NCI-H1436 (cell line): ENCODE measurements at places on chromosomes 7 and 10.

GRCh38 chr7:5296015-5296610 is 13.4 kb downstream of the SLC29A4 start:
- no peak for DNase-seq

DNA sequence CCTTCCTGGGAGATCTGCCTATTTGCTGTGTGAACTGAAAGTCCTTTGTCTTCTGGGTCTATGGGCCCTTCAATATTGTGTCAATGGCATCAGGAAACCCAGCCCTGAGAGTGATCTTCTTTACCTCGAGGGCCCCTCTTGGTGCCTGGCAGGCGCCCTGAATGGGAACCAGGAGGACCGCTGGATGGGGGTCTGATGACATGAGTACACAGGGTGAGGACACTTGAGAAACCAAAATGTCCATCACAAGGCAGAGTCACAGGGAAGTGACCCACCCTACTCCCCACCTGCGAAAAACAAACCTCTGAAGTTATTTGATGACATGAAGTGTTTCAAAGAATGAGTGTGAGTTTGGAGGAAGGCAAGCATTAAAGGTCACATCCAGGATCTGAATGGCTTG is 17.3 kb downstream of the SFTPA1 start:
- DNase-seq: no peak

GRCh38 chr10:15562116-15562515 is 157.6 kb downstream of the ITGA8 start:
- no peak for DNase-seq

DNA sequence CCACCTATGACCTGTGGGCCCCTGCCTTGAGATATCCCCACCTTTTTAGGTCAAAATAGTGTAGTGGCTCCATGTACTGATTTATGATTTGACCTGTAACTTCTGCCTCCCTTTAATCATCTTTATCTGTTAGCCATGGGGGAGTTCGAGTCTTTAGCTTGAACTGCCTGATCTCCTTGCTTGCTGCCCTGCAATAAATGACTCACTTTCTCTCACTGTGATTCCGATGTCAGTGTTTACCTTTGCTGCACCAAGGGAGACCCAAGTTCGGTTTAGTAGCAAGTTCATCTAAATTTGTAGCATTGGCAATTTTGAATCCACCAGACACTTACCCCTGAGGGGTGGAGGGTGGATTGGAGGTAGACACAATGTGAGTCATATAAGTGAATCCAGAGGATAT is 814.6 kb upstream of the AUTS2 start:
- no peak for DNase-seq

DNA sequence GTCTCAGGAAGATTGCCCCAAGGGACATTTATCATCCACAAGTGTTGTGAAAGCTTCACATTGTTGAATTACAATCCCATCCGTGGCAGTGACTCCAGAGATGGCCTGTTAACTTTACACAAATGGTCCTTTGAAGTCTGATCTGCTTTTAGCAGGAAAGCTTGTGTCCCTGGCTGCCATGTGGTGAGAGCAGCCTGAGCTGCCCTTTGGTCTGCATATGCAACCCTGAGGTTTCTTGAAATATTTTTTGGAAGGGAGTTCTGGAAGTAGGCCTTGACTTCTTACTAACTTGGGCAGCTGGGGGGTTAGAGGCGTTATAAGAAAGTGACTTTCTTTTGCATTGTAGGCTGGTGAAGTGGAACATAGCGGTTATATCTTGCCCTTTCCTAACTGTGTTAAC is 41.3 kb upstream of the FAM180A start:
- no peak for DNase-seq

- DNase-seq: peak; percentile 87
Measured at GRCh38 chr10:71222601-71223346, 10.4 kb downstream of the UNC5B start.

GRCh38 chr7:128918016-128918665 is 7.6 kb upstream of the KCP start:
- DNase-seq: no peak

- no peak for DNase-seq
Measured at GRCh38 chr10:108544500-108545120, 1378.7 kb downstream of the XPNPEP1 start.

- no peak for DNase-seq
Measured at GRCh38 chr7:26105236-26105635, 46.8 kb upstream of the NFE2L3 start.
